ENCODE measurements at places on chromosomes 4 and X. TPM values are rescaled to one million over a fixed set of nuclear protein-coding genes. Genes with fewer than 3 reads are reported as not detected.

Gene CWH43
- not detected for total RNA-seq

DNA sequence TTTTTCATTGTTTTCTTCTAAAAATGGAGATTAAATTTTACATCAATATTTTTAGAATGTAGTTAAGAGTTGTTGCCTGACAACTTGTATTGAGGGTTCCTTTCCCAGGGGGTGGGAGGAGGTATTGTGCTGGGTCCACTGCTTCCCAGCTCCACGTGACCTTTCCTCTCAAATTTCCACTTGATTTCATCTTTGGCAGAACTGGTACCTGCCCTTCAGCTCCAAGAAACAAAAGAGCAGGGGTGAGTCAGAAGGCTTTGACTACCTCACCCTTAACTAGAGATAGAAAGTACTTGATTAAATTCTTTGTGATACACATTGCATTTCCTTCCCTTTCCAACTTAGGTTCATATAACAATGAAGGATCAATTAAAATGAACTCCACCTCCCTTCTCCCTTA lies 19.7 kb downstream of the TRIM2 start:
- DNase-seq, result no peak

- DNase-seq, result peak; percentile 69
Observed at GRCh38 chrX:68939868-68940267, 111.0 kb downstream of the EFNB1 start.

DNA sequence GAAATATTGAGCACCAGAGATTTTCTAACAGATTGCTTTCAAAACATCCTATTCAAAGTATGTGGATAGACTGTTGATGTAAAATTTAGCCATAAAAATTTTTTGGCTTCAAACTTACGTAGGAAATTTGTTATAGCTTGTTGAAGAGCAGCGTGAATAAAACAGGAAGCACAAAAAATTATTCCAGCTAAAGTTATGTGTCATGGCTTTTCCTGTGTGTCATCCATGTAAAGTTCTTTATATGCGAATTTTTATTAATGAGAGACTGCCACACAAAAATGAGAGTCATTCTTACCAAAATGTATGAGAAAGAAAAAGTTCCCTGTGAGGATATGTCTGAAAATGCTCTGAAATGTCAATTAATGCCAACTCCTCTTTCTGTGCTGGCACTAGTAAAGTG lies 19.5 kb downstream of the EPGN start:
- DNase-seq, result no peak

DNA sequence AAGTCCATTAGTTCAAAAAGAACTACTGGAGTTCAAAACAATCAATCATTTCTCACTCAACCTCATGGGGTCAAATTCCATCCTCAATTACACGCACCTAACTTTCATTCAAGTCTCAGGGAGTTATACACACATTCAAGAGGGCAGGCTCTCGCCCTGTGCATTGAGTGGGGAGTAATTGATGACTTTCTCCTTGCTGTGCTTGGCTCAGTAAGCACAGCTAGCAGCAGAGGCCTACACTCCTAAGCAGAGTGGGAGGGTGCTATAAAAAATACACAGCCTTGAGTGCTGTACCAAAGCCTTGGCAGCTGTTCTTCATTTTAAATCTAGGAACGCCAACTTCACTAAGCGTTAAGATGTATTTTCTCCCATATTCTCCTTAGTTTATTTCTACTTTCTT lies 958.3 kb upstream of the ADGRL3 start:
- DNase-seq, result no peak

Gene ARX
- total RNA-seq, result 0.10 TPM

DNA sequence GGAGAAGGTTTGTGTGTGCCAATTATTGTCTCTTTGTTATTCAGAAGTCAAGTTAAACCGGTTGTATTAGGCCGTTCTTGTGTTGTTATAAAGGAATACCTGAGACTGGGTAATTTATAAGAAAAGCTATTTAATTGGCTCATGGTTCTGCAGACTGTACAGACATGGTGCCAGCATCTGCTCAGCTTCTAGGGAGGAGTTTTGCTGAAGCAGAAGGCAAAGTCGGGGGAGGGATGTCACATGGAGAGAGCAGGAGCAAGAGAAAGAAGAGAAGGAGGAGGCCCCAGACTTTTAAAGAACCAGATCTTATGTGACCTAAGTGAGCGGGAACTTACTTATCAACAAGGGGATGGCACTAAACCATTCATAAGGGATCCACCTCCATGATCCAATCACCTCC lies 349.3 kb upstream of the PCDH18 start:
- DNase-seq, result no peak

GRCh38 chr4:159070742-159071141 lies 32.1 kb upstream of the RAPGEF2 start:
- DNase-seq, result peak; percentile 89

Gene SCD5
- total RNA-seq, result 45.0 TPM

Gene EGFL6
- not detected for total RNA-seq

- DNase-seq, result no peak
Observed at GRCh38 chr4:10461850-10462400, 4.7 kb upstream of the ZNF518B start.

DNA sequence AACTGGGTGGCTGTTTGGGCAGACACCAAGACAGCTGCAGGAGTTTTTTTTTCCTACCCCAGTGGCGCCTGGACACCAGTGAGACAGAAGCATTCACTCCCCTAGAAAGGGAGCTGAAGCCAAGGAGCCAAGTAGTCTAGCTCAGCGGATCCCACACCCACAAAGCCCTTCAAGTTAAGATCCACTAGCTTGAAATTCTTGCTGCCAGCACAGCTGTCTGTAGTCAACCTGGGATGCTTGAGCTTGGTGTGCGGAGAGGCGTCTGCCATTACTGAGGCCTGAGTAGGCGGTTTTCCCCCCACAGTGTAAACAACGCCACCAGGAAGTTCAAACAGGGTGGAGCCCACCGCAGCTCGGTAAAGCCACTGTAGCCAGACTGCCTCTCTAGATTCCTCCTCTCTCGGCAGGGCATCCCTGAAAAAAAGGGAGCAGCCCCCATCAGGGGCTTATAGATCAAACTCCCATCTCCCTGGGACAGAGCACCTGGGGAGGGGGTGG lies 171.4 kb downstream of the ARHGEF9 start:
- DNase-seq, result no peak

GRCh38 chr4:76990288-76991080 lies 40.9 kb downstream of the SEPTIN11 start:
- peak; percentile 72 for DNase-seq

GRCh38 chrX:27619975-27620374 lies 29.8 kb downstream of the DCAF8L2 start:
- DNase-seq, result no peak

GRCh38 chr4:30610361-30610760 lies 109.8 kb upstream of the PCDH7 start:
- DNase-seq, result no peak

DNA sequence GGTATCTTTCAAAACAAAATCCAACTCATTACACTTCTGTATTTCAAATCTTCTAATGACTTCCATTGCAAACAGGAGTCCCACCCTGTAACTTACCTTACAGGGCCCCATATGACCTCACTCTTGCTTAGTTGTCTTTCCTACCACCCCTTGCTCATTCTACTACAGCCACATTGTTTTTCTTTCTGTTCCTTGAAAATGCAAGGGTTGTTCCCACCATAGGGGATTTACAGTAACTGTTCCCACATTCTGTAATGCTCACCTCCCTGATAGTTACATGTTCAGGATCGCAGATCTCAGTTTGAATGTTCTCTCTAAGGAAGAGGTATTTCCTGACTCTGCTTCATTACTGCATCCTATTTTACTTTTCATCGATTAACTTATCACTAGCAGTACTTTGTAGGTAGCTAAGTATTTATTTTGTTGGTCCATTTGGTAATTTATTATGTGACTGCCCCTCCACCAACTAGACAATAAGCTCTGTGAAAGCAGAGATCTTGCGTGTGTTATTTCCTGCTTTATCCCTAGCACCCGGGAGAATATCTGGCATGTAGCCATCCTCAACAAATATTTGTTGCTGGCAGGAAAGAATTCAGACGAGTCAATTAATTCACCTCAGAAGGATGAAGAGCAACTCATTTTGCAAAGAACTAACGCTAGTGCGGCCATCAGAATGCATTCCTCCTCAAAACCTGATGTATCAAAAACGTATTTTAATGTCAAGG lies 21.4 kb downstream of the MAOB start:
- DNase-seq, result peak; percentile 11

DNA sequence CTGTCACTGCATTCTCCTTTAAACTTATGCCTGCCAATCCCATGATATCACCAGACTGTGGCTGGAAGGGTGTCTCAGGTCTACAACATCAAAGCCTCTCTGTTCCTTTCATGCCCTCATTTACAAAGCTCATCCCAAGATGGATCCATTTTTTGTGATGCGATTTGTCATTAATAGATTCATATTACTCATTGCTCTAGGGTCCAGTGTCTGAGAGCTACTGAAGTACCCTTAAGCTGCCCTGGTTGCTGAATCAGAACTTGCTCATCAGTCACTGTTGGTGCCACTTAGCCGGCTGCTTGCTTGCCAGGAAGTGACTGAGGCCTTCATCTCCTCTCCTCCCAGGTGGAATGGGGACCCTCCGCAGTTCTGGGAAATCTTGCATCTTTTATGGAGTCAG lies 395.5 kb upstream of the BOD1L1 start:
- DNase-seq, result no peak

Gene CDKL2
- total RNA-seq, result 0.59 TPM

Gene POLN
- 5.5 TPM for total RNA-seq

DNA sequence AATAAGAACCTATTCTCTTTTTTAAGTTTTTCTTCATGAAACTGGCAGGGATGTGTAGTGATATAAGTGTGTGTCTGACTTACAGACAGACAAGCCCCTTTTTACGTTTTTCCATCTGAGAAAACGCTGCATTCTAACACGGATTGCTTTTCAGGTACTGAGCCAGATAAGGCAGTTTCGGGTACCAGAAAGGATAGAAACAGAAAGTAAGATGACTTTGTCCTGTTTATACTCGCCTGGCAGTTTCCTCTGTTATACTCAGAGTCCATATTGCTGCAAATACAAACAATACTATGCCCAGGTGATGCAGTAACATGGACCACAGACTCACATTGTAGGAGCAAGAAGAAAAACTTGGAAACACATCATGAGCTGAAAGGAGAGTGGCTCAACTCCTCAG lies 2320.6 kb upstream of the AGA start:
- no peak for DNase-seq

GRCh38 chr4:173214661-173215060 lies 46.0 kb downstream of the GALNT7 start:
- peak; percentile 88 for DNase-seq

DNA sequence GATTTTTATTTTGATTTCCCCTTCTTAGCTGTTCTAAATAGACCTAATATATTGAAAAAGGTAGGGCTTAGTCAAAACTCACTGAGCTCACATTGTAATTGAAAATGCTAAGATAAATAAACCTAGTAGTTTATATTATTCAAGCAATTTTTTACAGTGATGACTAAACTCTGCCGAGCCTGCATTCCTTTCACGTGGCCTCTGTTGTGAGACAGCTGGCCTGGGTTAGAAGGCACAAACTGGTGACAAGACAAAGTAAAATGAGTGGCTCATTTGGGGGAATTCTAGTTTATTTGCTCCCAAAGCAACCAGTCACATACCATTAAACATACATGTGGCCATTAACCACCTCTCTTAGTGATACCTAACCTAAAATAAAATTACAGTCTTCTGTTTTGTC lies 169.4 kb upstream of the TEX13C start:
- DNase-seq, result no peak

DNA sequence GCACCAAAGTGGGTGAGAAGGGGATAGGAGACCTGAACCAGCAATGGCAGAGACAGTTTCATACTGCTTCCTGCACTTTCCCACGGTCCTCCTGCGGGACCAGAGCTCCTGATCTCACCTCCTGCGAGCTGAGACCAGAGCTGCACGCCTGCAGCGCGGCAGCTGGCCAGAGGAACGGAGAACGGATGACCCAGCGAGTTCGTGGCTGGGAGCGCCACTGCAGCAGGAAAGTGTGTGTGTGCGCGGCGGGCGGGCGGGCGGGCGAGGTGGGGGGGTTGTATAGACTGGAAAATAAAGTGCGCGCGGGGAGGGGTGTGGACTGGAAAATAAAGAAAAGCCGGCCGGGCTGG lies 16.5 kb downstream of the MCF2 start:
- peak; percentile 7 for DNase-seq

DNA sequence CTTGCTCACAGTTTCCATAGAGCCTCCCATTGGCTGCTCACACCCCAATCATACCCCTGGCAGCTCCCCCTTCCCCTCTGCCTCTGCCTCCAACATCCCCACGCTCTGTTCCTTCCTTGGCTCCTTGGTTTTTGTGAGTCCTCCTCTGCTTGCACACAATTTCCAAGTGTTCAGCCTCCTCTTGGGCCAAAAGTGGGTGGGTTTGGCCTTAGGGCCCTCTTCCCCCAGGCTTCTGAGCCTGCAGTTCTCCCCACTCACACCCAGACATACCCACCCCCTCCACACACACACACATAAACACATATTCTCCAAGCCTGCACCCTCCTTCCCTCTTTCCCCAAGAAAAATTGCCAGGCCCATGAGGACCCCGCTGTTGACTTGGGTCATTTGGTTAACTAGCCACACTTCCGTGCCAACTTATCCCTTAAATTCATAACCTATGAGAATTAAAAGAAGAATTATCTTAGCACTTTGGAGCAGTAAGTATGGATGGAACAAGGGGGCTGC lies 4.5 kb downstream of the APLN start:
- no peak for DNase-seq

GRCh38 chr4:139617702-139618490 lies 47.7 kb upstream of the MGST2 start:
- no peak for DNase-seq

Gene ZFYVE28
- total RNA-seq, result 0.86 TPM

Gene TCEAL9
- 197 TPM for total RNA-seq

GRCh38 chrX:135347381-135348016 lies 38.2 kb downstream of the ETDC start:
- DNase-seq, result no peak

Gene AKAP4
- not detected for total RNA-seq

DNA sequence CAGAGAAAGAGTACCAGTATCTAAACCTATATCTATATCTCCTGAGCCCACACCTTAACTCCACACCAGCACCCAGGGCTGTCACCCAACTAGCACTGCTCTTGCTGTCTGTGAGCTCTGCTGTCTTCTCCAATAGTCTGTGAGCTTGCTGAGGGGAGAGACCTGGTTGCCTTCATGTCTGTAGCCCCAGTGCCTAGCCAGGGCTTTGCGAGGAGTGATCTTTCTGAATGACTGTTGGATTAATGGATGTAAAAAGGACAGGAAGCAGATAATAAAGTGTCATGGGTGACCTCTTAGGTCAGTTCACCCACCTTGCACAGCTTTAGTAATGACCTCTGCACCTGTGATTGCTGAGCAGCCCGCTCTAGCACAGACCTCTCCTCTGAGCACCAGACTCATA lies 30.5 kb downstream of the CNGA2 start:
- DNase-seq, result no peak

Data from myocyte (in vitro differentiated cells).